Stimulated activated CD4-positive, alpha-beta T cell treated with anti-CD3 and anti-CD28 coated beads, Interleukin-2, amount 100 ng/mL, for 24 hours (primary cell): ENCODE measurements at places on chromosomes 12 and 14.
A peak's percentile ranks its signal among the peaks of the same experiment; 100 is the strongest.

GRCh38 chr12:13980538-13981295 is 685 bp downstream of the GRIN2B start:
- DNase-seq, result no peak

DNA sequence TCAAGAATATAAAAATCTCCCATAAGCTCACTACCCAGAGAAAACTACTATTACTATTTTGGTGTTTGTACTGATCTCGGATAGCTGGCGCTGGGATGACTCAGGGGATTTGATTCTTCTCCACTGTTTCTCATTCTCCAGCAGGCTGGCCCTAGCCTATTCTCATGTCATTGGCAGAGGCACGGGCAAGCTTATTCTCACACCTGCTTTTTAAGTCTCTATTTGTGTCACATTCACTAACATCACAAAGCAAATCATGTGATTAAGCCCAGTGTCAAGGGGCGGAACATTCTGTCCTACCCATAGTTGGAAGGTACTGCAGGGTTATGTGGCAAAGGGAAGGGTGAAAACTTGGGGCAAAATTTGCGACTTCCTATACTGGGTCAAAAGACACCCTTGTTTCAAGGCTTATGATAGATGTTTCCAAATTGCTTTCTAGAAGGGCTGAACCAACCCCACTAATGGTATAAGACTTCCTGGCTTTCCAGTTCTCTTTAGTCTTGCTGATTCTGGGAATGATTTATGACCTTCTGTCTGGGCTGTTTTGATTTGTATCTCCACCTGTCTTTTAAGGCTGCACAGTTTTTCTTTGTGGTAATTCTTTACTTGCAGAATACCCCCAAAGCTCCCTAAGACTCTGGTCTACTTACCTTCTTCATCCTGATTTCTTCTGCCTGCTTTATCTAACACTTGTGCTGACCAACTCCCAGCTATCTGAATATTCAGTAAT is 406.4 kb downstream of the NRXN3 start:
- DNase-seq, result no peak

DNA sequence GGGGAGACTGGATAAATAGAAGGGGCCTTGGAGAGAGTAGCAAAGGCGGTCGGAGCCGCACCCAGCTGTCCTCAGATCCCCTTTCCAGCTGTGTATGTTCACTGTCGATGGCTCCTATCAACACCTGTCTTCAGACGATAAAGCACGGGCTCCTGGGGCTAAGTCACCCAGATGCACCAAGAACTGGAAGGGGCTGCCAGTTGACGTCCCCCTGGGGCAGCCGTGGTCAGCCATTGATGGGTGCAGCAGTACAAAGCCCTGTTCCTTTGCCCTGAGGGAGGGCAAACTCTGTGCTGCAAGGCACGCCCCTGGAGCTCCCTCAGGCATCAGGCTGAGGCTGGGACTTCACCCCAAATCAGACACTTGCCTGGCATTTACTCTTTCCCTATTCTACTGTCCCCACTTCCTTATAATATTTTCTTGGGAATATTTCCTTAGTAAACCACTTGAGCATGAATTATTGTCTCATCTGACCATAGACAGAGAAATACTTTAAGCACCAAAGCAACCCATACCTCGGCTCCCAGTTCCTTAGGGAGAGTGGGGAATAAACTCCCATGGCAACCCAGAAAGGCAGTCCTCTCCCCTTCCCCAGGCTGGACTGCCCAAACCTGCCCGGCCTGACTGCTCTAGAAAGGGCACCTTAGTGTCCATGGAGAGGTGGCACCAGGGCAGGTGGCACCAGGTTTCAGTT is 59.6 kb upstream of the SCN8A start:
- DNase-seq, result no peak

DNA sequence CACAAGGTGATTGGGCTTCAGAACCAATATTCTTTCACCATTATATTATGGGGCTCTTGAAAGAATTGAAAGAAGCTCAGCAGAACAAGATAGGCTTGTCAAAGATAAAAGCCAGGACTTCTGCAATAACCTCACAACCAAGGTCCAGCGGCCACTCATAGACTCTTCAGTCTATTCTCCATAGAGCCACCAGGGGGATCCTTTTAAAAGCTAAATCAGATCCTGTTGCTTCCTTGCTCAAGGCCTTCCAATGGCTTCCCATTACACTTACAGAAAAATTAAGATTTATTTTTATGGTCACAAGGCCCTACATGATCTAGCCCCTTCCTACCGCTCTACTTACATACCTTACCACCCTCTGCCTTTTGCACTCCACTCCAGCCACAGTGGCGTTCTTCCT is 169.6 kb downstream of the C12orf42 start:
- no peak for DNase-seq

DNA sequence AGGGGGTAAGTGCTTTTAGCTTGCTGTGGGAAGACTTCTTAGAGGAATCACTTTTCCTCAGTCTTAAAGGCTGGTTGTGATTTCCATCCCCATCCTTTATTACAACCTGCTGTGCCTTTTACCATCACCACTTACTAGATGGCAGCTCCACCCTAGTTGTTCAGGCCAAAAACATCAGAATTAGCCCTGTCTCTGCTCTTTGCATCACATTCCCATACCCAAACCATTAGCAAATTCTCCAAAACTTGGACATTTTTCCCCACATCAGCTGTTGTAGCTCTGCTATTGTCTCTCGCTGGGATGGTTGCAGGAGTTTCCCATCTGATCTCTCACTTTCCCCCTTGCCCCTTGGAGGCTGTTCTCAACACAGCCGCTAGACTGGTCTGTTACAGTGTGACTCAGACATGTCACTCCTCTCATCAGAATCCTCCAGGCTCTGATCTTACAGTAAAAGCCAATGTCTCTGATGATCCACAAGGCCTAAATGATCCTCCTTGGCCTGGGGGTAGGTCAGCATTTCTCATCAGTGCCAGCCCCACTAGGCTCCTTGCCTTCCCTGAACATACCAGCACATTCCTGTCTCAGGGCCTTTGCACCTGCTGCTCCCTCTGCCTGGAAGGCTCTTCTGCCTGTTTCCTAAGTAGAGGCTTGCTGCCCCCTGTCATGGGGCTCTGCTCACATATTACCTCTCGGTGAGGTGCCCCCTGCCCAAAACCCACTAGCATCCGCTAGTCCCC is 102.5 kb downstream of the BEGAIN start:
- no peak for DNase-seq

DNA sequence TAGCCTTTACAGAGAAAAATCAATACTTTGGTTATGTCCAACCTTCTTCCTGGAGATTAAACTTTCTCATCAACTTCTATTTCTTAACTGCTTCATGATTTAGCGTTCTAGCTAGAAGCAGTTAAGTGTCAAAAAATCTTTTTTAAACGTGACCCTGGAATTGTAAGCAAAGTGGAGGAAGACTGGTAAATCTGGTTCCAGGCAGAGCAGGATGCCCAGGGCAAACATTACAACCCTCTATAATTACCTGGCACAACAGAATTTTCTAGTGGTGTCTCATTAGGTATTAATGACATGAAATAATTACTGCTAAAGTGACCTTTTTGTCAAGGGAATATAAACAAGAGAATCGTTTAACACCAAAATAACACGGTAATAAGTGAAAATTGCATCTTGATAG is 320.8 kb downstream of the MED13L start:
- DNase-seq, result no peak

GRCh38 chr12:114901316-114901715 is 217.3 kb upstream of the TBX3 start:
- DNase-seq, result no peak

GRCh38 chr12:30840715-30841114 is 85.8 kb upstream of the TSPAN11 start:
- DNase-seq, result no peak

DNA sequence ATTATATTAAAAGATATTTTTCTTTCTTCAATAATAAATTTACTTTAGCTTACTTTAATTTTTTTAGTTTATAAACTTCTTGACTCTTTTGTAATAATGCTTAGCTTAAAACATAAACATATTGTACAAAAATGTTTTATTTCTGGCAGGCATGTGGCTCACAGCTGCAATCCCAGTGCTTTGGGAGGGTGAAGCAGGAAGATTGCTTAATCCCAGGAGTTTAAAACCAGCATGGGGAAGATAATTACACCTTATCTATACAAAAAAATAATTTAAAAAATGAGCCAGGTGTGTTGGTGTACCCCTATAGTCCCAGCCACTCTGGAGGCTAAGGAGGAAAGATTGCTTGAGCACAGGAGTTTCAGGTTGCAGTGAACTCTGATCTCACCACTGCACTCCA is 120.7 kb downstream of the GPHN start:
- DNase-seq, result no peak

GRCh38 chr14:103118663-103119404 is 4.4 kb upstream of the TNFAIP2 start:
- DNase-seq, result no peak

DNA sequence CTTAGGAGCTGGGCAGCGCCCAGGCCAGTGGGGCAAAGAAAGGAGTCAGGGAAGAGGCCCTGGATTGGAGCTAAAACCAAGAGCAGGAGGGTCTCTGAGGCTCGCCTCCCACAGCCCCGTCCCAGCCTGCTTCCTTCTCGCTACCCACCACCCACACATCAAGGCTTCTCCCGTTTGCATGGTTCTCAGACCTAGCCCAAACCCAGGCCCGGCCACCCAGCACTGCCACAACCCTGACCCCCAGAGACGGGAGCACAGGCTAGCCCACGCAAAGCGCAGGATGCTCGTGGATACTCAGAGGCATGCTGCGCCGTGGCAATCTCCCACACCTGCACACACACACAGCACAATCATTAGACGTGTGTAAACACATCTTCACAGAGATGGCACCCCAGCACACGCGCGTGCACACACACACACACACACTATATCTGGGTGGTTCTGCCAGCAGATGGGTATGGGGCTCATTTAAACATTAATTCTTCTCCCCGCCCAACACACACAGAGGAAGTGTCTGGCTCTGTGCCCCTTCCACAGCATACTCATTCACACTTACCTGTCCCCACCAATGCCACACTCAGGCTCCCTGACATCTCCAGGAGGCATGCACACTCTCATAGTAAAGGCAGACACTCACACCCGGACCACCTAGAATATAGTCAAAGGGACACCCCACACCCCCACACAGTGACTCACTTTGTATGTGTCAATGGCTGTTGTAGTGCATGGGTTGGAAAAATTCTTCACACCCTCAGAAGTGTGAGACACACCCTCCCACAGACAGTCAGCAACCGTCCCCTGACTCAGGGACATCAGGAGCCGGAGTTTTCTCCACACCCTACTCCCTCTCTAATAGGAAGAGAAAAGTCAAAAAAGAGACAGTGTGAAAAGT is 1.1 kb downstream of the CARMIL3 start:
- DNase-seq, result peak; percentile 59

DNA sequence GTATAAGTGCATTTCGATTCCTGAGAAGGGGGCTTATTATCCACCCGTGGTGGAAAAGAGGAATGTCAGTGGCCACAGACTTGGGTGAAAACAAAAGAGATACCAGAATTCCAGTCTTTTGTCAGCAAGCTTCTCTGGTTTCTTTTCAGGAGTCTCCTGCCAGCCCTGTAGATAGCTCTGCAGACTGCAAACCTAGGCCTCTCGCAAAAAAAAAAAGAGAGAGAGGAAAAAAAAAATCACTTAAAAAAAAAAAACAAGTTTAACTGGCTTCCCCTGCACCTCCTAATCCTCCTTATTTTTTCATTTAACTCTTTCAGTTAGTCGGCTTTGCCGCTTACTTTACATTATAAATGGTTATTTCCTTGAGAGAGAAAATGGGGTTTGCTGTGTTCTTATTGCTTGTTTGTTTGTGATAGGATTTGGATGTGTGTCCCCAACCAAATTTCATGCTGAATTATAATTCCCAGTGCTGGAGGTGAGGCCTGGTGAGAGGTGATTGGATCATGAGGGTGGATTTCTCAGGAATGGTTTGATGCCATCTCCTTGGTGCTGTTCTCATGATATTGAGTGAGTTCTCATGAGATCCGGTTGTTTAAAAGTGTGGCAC is 170.0 kb downstream of the BCL11B start:
- no peak for DNase-seq

DNA sequence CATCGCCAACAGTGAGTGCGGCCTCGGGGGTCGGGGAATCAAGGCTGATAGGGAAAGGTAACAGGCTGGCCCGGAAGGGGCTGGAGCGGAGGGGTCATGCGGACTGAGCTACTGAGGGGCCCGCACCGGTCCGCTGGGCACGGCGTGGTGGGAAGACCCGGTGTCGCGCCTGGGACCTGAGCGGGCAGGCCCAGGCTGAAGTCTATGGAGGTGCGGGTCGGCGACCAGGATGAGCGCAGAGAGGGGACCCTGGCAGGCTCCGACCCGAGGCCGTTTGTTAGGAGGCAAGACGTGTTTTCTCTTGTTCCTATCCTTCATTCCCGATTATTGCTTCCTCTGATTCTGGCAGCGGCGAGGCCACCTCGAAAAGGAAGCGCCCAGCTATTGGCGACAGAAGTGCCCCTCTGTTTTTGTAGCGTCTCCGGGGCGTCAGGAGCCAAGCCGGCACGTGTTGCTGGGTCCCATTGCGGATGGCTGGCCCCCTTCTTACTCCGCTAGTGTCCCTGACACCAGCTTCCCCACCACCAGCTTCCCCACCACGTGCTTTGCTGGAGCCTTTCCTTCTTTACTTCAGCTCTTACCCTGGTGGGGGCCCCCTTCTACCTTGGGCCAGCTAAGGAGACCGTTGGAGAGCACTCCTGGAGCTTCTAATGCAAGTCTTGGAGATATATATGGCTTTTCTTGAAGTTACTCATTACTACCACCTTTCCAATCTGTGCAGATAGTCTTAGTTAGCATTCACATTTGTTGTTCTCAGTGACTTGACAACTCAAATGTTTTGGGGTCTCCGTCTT is 653 bp downstream of the PA2G4 start:
- peak; percentile 42 for DNase-seq

- no peak for DNase-seq
These were observed 202.3 kb upstream of the CDKN3 start for GRCh38 chr14:54194501-54194900.

- no peak for DNase-seq
These were observed 521.8 kb downstream of the MED13L start for GRCh38 chr12:115755725-115756085.

GRCh38 chr12:65821336-65821735 is 2.9 kb upstream of the HMGA2 start:
- DNase-seq, result no peak

- no peak for DNase-seq
These were observed 171.6 kb downstream of the FBXL14 start for GRCh38 chr12:1422604-1423315.

- no peak for DNase-seq
These were observed 14.4 kb upstream of the TCP11L2 start for GRCh38 chr12:106288101-106288493.

DNA sequence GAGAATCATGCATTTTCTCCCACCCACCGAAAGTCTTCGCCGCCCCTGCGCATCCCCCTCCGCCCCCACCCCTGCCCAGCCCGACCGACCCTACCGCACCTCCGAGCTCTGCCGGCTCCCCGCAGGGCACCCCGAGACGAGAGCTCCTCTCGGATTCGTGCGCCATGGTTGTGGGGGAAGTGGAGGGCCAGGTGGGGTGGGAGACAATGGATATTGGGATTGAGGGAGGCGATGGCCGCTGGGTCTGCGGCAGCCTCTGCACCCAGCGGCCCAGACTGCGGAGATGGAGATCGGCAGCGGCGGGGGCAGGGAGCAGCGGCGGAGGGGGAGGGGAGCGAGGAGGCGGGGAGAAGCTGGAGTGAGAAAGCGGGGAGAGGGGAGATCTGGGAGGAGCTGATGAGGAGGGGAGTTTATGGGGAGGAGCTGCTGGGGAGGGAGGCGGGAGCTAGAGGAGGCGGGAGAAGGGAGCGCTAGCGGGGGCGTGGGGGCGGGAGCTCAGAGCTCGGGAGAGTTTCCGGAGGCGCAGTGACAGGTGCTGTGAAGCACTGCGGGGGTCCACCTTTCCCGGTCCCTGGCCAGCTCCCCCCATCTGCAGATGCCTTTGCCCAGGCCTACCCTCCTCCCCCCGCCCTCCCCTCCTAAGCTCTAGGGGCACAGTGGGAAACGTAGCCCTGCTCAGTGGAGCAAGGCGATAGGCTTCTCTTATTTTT is at the start of gene SALL2:
TSS of gene SALL2 (minus strand) at position 385 of the 710 bp plus-strand sequence. CDS start at position 166, 219 bp downstream.
- DNase-seq, result peak; percentile 81
